ENCODE measurements at places on chromosomes 11 and 22.

- no peak for DNase-seq
Measured at GRCh38 chr11:78350646-78351165, 66.9 kb downstream of the GAB2 start.

DNA sequence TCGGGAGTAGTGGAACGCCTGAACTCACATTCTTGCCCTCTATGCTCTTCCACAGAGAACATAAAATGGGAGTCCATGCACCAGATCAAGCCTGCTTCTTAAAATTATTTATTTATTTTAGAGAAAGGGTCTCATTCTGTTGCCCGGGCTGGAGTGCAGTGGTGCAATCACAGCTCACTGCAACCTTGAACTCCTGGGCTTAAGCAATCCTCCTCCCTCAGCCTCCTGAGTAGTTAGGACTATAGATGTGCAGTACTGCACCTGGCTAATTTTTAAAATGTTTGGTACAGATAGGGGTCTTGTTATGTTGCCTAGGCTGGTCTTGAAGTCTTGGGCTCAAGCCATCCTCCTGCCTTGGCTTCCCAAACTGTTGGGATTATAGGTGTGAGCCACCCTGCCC lies 13.0 kb downstream of the SLC6A5 start:
- DNase-seq: no peak

DNA sequence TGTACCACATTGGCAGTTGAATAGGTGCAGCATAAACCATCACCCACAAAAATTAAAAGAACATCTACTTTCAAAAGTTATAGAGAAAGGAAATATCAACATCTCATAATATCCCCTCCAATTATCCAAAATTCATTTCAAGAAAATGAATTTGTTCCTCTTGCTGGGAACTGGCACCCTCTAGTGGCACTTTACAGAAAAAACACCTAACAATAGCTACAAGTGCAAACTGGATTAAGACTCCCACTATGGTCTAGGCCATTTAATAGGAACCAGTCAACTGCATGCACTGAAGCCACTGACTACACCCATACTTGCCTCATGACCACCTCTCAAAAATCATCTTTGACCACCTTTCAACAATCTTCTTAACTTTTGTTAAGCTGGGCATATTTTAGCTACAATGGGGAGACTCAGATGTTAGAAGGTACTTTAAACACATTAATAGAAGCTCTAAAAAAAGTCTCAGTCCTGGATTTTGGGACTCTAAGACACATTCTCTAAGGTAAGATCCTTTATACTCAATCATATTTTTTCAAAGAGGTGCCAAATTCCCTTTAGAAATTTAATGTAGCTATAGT lies 17.3 kb downstream of the TRAF6 start:
- no peak for DNase-seq

- DNase-seq: no peak
Measured at GRCh38 chr11:79237703-79238102, 203.1 kb downstream of the TENM4 start.

- no peak for DNase-seq
Measured at GRCh38 chr11:514606-515005, 7.6 kb upstream of the RNH1 start.

- DNase-seq: no peak
Measured at GRCh38 chr22:21941921-21942320, 10.7 kb downstream of the PPM1F start.

DNA sequence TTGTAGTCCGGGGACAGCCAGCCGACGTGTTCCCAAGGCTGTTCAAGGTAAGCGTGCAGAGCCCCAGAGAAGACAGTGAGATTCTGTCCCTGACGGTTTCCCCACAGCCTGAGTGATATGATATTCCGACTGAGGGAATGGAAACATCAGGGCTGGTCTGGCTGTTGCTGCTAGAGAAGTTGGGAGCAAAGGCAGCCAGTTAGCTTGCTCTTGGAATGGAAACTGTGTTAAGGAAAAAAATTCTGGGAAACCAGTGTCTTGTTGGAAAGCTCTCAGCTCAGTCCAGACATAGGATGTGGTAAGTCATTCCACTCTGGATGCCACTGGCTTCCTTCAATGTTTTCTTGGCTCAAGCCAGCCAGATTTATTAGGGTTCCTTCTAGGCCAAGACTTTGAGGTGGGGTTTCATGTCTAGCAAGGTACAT lies 8.8 kb downstream of the CRY2 start:
- no peak for DNase-seq

- DNase-seq: no peak
Measured at GRCh38 chr11:19326499-19326898, 85.8 kb upstream of the E2F8 start.

GRCh38 chr11:11580841-11581411 lies 40.9 kb downstream of the GALNT18 start:
- no peak for DNase-seq

DNA sequence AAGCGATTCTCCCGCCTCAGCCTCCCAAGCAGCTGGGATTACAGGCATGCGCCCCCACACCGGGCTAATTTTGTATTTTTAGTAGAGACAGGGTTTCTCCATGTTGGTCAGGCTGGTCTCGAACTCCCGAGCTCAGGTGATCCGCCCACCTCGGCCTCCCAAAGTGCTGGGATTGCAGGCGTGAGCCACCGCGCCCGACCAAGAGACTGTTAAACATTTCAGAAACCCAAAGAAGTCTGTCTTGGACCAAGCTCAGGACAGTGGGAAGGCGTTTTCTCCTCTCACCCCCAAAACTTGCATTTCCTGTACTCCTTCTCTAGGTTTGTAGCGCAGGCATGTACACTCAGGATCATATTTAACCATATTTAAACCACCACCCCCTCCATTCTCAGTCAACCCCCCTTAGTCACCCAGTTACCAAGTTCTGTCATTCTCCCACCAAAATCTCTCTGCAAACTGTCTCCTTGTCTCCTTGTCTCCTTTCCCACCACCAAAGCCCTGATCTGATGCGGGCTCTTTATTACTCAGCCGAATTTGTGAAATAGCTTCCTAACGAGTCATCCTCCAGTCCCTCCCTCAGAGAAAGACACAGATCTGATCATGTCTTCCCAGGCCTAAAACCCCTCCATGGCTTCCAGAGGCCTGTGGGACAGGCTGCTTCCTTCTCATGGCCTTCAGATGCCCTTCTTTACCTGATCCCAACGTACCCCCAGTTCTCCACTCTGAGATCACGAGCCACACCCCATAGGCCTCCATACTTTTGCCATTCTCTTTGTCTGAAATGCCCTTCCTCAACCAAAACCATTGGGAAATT lies 29.0 kb upstream of the CREB3L1 start:
- DNase-seq: no peak

DNA sequence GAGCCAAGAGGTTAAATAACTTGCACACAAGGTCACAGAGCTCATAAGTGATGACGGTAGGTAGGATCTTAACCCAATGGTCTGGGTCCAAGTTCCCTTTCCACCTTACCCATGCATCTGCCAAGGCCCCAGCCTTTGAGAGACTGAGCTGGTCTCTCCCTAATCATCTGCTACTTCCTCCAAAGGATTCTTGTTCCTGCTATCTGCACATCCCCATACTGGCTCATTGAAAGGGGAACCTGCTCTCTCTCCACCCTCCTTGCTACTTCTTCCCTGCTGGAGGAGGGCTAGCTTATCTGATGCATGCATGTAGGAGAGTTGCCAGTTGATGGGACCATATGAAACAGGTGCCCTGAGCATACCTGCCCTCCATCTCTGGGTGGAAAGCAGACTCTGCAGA lies 47.7 kb downstream of the COMMD9 start:
- no peak for DNase-seq

- no peak for DNase-seq
Measured at GRCh38 chr22:20114506-20115475, 1.1 kb upstream of the RANBP1 start.

GRCh38 chr22:23386822-23387580 lies 193.1 kb downstream of the IGLL1 start:
- no peak for DNase-seq

DNA sequence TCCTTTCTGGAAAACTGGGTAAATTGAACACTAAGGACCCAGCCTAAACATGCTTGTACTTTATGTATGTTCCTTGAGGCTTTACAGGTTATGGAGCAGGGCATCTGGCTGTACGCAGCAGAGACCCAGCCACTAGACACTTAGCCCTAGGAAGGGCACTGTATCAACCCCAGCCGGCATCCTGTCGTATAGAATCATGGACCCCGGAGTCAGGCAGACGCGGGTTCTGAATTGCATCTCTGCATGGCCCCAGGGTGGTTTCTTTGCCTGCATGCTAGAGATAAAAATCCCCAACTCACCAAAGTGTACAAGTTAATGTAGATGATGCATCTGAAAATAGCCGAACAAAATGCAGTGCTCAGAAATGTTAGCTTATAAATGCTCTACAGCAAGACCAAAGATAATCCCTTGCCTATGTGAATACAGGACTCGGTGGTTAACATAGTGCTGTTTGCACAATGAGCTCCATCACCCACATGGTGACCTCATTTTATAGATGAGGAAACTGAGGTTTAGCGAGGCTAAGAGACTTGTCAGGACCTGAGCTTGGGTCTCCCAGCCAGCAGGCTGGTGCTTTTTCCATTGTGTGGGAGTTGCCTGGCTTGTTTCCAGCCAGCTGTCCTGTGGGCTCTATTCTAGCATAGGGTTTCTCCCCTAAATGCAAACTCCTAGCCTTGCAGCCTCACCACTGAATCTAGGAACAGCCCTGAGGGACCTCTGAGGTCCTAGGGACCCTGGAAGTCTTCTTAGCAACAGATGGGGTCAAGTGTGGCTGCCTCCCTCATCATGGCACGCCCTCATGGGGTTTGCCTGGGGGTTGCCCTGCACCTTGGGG lies 7.3 kb downstream of the CD6 start:
- DNase-seq: no peak

All from T follicular helper cell (primary cell).